NCI-H226 (cell line): ENCODE measurements at places on chromosomes 5 and 9.

- DNase-seq, result no peak
These were observed 1.8 kb downstream of the HCN1 start for GRCh38 chr5:45694255-45694814.

GRCh38 chr5:34915856-34916192 lies 313 bp downstream of the BRIX1 start:
- no peak for DNase-seq

DNA sequence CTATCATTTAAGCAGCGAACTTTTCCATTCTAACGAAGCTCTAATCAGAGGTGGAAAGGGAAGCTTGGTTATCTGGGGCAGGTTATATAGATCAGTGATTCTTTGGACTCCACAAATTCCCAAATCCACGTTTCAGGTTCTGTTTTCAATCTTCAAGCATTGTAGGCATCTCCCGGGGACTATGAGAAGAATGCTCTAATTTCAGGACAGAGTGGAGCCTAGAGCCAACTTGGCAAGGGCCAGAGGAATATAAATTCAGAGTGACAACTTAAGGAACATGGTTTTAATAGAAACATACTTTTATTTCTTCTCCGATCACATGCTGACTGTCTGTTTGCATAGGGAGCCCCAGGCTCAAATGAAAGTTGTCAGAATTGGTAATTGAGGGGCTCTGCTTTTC lies 514.0 kb upstream of the KLF4 start:
- no peak for DNase-seq

DNA sequence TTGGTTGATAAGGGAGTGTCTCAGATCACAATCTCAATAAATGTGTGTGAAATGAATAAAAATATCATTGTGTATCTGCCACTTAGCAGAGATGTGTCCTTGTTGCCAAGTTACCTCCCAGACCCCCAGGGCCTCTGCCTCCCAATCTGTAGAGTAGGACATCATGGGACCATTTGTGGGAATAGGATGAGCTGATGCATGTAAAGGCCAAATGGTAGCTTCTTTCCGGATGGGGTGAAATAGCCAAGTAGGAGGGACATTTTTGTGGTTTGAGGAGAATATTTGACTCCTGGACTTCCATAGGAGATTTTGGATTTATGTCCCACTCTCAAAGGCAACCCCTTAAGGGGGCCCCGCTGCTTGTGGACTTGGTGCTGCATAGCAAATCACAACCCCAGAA lies 82.6 kb upstream of the HRH2 start:
- DNase-seq, result no peak

DNA sequence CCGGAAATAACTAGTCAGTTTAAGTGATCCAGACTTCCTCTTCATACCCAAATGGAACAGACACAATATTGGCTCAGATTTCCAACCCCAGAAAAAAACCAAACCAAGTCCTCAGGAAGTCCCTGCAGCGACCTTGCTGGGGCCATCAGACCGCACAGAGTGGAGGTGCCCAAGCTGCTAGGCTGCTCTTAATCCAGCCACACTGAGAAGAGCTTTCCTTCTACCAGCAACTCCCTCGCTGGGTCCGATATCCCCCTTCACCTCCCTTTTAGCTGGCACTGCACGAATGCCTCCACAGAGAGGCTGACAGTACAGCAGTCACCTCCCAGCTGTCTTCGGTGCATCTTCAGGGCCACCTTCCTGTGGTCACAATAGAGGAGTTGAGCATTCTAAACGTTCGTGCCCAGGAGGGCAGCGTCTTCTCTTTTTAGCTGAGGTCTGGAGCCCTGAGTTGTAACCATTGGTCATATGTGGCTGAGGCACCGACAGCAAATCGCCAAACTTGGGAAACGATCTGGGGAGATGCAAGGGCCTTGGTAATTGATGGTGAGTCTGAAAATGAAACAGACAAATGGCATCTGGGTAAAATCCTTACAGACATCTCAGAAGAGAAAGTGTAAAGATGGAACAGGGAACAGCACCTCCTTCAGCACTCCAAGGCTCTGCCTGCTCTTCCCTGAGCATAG lies 5.7 kb downstream of the NAIF1 start:
- no peak for DNase-seq

- DNase-seq, result no peak
These were observed 159.7 kb upstream of the CDH12 start for GRCh38 chr5:23012842-23013241.

- DNase-seq, result no peak
These were observed 17.9 kb upstream of the PAM start for GRCh38 chr5:102737161-102737560.

- DNase-seq, result no peak
These were observed 3.2 kb upstream of the ADAMTSL2 start for GRCh38 chr9:133531293-133531692.

DNA sequence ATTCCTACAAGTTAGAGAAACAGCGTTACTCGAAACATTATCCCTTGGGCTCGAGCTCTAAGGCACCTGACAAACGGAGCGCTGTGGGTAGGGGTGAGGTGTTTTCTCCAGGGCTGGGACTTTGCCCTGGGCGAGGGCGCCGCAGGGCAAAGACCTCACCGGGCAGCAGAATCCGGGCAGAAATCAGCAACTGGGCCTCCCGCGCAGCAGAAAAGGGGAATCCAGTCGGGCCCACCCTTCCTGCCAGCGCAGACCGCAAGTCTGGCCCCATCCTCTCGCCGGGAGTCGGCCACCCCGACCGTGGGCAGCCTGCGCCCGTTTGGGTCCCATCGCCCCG lies 430 bp upstream of the MSH3 start:
- no peak for DNase-seq

- no peak for DNase-seq
These were observed 909 bp downstream of the SLC36A1 start for GRCh38 chr5:151448038-151448985.

GRCh38 chr9:9585920-9586319 lies 1026.9 kb downstream of the PTPRD start:
- no peak for DNase-seq
